CD4-positive, alpha-beta T cell treated with Interleukin-12 subunit alpha and Interleukin-12 subunit beta, for 1 hour (primary cell): ENCODE measurements at places on chromosomes 13 and 19.
A peak's percentile ranks its signal among the peaks of the same experiment; 100 is the strongest.

- DNase-seq: no peak
Observed at GRCh38 chr13:111858571-111858970, 208.4 kb upstream of the SOX1 start.

DNA sequence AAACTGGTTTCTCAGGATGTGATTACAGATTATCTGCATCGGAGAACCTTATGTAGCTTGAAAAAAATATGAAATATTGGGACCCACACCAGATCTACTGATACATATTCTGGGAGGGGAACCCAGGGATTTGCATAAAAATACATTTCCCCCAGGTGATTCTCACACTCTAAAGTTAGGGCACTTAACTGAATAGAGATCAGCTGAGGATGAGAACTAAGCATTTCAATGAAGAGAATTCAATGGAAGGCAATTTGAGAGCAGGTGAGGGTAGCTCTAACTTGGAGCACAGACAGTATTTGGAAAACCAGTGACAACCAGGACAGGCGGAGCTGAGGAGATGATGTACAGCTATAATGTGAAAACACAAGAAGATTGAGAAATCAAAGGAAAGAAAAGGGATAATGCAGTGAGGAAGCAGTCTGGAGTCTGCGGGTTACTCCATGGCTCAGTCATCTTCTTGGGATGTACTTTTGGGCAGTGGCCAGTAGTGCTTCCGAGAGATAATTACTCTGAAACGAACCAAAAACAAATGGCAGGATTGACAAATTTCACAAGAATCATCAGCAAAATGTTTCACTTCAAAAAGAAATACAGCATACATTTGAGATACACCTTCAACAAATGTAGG, 6.1 kb upstream of the OXGR1 start:
- no peak for DNase-seq

DNA sequence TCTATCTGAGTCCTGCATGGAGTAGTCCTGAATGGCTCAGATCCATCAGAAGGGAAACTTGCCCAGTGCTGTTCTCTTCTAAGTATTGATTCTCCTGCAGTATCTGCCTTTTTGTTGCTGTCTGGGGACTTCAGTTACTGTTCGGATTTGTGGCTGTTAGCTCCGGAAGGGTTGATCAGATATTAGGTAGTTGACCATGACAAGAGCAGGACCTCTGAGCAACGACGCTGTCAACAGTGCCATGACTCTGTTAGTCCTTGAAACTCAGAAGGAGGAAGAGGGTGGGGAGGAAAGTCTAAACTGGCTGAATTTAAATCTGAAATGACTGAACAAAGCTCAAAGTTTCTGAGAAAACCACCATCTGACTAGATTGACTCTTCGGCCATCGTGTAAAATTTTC, 42.2 kb downstream of the CCNE1 start:
- no peak for DNase-seq

- DNase-seq: peak; percentile 47
Observed at GRCh38 chr13:94345374-94346195, 133.9 kb downstream of the DCT start.

- no peak for DNase-seq
Observed at GRCh38 chr13:39542361-39542760, 60.6 kb downstream of the LHFPL6 start.

GRCh38 chr19:16509141-16510061, 13.2 kb downstream of the C19orf44 start:
- no peak for DNase-seq
